Activated CD4-positive, CD25-positive, alpha-beta regulatory T cell treated with anti-CD3 and anti-CD28 coated beads, Interleukin-2, amount 50 U/mL, for 16 hours (primary cell): ENCODE measurements at places on chromosomes 5 and 9.
A peak's percentile ranks its signal among the peaks of the same experiment; 100 is the strongest.

- no peak for DNase-seq
Observed at GRCh38 chr9:69797675-69798074, 22.9 kb upstream of the CFAP95 start.

GRCh38 chr5:72232838-72233237 lies 87.2 kb downstream of the MRPS27 start:
- no peak for DNase-seq

DNA sequence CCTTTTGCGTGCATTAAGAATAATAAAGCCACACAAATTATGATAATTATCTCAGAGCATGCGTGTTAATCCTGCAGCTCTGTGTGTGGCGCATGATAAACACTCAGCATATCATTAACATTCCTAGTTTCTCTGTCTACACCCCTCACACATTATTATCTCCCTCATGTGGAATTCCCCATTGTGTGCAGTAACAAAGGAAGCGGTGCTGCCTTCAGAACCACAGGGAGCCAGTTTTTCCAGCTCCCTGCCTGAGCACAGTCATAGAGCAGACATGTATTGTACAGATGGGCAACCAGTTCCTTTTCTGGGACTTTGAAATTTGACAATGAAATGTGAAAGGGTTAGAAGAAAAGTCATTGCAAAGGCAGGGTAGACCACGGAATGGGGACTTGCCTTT lies 1365.5 kb upstream of the CDH9 start:
- no peak for DNase-seq

- DNase-seq: no peak
Observed at GRCh38 chr9:19023078-19023477, 9.9 kb downstream of the SAXO1 start.

GRCh38 chr5:175195698-175196656 lies 248.0 kb downstream of the DRD1 start:
- DNase-seq: no peak

- peak; percentile 44 for DNase-seq
Observed at GRCh38 chr5:134101686-134102439, 12.6 kb upstream of the TCF7 start.

DNA sequence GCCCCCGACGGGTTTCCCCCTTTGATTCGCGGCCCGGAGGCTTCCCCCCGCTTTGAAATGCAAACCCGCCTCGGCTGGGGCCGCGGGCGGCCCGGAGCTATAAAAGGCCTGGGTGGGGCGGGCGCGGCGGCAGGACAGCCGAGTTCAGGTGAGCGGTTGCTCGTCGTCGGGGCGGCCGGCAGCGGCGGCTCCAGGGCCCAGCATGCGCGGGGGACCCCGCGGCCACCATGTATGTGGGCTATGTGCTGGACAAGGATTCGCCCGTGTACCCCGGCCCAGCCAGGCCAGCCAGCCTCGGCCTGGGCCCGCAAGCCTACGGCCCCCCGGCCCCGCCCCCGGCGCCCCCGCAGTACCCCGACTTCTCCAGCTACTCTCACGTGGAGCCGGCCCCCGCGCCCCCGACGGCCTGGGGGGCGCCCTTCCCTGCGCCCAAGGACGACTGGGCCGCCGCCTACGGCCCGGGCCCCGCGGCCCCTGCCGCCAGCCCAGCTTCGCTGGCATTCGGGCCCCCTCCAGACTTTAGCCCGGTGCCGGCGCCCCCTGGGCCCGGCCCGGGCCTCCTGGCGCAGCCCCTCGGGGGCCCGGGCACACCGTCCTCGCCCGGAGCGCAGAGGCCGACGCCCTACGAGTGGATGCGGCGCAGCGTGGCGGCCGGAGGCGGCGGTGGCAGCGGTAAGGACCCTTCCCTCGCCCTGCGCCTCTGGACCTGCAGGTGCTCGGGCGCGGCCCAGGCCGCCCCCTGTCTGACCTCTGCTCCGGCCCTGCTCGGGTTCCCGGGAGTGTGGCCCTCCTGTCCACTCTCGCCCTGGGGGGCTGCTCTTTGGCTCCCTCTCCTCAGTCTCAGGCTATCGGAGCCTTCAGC lies at the start of gene CDX1:
CDX1 (plus strand) TSS at position 129 of the 862 bp plus-strand sequence; CDS start at position 228, 99 bp downstream.
- no peak for DNase-seq

DNA sequence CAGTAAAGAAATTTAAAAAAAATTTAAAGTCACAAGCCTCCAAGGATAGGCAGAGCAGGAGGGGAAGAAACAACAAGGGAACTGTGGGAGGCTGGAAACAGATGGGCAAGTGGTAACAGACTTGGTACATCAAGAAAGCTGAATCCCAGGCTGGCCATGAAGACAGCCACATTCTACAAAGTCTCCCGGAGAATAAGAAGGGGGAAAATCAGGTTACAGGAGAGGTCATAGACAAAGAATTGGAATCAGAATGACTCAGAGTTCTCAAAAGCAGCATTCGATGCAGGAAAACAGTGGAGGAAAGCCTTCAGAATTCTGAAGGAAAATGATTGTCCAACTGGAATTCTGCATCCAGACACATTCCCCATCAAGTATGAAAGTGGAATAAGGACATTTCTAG lies 129.7 kb downstream of the ADAMTS2 start:
- no peak for DNase-seq

DNA sequence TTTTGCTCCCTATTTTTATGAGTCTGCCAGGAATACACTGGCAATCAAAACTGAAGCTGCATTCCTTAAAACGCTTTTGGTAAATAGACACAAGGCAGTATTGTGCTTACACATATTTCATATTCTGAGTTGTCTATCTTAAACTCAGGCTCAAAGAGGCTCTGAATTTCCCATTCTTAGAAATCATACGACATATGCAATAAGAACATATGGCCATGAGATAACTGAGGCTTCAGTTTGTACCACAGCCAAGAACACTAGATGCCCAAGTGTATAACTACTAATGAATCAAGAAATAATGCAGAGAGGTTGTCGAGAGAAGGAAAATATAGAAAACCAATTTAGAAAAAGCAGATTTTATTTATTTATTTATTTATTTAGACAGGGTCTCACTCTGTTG lies 357.4 kb downstream of the NDUFS4 start:
- DNase-seq: no peak

DNA sequence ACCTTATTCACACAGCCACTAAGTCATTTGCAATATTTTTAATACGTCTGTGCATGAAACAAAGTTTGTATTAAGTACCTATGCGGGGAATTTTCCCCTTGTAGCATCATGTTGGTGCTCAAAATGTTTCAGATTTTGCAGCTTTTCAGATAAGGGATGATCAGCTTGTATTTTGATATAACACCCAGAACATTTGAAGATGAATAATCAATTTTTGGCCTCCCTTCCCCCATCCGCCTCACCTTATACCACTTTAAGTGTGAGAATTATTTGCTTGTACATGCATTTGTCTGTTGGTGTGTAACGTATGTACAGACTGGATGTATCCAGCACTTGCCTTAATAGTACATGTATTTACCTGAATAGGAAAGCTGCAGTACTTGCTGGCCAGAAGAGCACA lies 1.7 kb downstream of the JAK2 start:
- DNase-seq: no peak

DNA sequence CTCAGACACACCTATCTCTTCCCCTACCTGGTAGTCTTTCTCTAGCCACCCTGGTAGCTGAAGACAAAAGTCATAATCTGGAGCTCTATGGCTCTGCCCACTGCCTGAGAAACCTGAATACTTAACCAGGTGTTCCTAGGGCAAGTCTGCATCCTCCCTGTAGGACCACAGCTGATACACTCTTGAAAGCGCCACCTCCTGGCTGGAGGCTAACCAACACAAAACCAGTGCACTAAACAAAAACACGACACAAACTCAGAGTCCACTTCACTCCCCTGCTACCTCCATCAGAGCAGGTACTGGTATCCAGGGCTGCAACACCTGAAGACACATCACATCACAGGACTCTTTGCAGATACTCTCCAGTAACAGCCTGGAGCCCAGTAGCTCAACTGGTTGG lies 84.6 kb upstream of the ANXA1 start:
- DNase-seq: no peak

DNA sequence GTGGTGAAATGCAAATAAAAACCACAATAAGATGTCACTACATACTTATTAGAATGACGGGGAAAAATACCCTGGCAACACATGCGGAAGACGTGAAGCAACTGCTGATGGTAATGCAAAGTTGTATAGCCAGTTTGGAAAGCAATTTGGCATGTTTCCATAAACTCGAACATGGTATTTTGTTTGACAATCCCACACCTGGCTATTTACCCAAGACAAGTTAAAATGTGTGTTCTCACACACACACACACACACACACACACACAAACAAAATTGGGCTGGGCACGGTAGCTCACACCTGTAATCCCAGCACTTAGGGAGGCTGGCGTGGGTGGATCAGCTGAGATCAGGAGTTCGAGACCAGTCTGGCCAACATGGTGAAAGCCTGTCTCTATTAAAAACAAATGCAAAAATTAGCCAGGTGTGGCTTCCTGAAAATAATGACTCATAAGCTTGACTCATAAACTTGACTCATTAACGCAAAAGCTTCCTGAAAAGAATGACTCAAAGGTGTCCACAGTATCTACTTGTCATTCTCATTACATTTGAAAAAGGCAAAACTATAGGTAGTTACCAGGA lies 456.5 kb downstream of the CDH18 start:
- no peak for DNase-seq

DNA sequence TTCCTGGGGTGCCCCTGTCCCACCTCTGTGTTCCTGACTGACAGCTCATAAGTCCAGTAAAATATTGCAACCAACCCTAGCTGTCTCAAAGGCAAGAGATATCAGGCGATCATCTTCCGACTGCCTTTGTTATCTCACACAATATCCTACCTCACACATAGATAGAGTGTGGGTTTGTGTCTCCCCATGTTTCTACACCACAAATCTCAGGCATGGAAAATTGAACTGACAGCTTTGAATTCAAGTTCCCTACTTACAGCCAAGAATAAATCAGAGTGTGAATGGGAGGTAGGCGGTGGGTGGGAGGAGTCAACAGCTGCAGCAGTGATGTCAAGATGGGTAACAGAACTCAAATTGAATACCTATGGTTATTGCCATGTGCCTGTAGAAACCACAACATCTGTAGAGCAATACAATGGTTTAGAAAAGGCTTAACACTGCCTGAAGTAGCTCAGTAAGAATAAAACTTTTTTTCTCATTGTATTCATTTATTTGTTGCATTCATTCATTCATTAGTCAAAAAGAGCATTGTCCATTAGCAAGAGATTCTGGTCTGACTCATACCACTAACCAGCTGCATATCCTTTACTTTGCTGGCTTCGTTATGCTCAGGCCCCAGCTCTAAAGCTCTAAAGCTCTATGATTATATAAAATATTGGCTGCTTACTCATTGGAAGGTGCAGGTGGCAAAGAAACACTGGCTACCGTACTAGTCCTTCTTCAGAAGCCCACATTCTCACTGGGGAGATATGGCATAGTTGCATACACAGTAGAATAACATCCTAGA lies 108.2 kb upstream of the DMAC1 start:
- no peak for DNase-seq

GRCh38 chr5:75042522-75042921 lies 9.8 kb downstream of the GCNT4 start:
- DNase-seq: no peak

DNA sequence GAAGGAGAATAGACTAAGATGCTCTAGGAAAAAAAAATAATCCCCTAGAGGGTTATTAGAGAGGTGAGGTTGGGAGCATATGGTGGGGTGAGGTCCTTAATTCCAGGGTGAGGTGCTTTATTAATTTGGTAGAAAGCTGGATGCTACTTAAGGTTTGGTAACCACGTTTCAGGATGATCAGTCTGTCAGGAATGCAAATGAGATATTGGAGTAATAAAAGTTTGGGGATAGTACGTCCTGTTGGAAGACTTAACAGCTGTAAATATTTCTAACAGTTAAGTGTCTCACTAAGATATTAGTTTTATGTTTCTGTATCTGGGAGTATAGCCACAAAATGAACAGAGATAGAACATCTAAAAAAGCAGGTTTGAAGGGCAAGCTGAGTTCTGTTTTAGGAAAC lies 578.9 kb downstream of the CETN3 start:
- DNase-seq: no peak

DNA sequence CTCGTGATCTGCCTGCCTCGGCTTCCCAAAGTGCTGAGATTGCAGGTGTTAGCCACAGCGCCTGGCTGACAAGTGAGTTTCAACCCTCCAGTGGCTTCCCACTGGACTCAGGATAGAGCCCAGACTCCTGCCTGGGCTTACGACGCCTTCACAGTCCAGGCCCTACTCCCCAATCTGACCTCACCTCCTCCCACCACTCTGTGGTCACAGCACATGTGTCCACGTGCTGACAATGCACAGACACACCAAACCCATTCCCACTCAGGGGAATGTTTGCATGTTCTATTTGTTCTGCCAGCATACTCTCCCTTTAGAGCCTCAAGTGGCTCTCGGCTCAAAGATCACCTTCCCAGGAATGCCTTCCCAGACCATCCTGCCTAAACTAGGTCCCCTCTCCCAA lies 31.1 kb upstream of the TRIM14 start:
- no peak for DNase-seq

DNA sequence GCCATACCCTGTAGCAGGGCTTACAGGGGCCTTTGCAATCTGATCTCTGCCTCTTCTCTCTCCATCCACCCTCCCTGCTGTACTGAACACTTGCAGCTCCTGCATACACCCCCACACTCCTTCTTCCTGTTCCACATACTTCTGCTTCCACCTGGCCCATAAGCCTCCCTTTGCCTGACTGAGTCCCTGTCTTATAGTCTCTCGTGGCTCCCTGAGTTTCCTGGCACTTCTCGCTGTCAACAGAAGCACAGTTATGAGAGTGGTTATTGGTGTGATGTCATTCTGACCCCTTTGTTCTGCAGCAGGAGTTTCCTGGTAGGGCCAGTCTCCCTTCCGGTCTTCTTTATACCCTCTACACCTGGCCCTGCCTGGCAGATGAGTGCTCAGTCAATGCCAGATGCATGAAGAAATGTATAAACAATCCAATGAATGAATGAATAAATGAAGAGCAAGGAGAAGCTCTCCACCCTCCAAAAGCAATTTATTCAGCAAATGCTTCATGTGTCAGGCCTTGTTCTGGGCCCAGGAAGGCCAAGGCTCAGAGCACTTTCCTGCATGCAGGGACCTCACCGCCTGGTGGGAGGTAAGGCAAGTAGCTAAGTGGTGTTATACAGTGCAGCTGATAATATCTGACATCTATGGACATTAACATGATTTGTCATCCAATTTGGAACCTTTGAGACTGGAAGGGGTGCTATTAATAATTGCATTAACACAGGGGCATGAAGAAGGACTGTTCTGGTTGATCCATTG lies 20.5 kb upstream of the CSF1R start:
- no peak for DNase-seq

DNA sequence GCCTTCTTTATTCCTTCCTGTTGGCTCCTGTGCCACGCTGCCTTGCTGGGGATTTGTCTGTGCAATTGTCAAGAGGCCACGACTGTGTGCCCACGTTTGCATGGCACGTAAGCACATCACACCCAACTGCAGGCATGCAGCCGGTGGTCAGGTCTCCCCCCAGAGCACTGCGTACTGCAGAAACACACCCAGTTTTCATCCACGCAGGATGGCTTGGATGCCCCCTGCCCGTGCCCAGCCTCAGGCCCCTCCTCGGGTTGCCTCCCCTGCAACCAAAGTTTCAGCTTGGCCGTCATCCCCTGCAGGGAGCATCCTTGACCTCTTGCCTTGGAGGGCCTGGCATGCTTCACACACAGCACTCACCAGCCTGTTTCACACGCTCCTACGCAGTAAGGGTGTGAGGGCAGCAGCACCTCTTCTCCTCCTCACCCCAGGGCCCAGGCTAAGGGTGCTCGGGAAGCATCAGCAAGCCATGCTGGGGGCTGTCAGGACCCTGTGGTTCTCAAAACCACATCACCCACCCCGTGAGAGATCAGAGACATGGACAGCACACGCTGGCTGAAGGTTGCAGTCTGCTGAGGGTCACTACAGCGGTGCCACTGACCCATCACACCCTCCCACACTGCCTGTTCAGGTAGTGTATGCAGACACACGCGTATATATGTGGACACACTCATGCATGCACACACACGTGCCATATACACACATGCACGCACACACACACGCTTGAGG lies 3.1 kb downstream of the MRPL36 start:
- DNase-seq: no peak
